ENCODE measurements at places on chromosomes 12 and 14.

- DNase-seq, result no peak
Measured at GRCh38 chr14:100416921-100417860, 94.1 kb downstream of the SLC25A47 start.

- no peak for DNase-seq
Measured at GRCh38 chr12:64180951-64181350, 41.1 kb downstream of the KICS2 start.

DNA sequence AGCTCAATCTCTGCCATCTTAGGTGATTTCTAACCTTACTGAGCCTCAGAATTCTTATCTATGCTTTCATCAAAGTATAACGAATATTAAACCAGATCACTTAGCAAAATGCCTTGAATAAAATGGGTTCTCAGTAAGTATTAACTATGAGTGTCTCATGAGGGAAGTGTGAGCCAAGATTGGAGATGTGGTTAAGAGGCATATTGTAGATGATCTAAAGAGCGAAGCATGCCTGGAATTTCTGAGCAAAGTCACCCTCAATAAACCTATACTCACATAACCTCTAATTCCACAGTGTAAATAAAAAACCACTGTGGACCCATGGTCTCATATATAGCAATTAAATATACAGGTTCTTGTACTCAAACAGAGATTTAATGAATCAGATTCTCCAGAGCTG lies 193.1 kb upstream of the FSCB start:
- DNase-seq, result no peak

- DNase-seq, result no peak
Measured at GRCh38 chr12:103518899-103519298, 23.1 kb upstream of the C12orf42 start.

- DNase-seq, result no peak
Measured at GRCh38 chr14:76133103-76133502, 18.6 kb upstream of the GPATCH2L start.

GRCh38 chr14:100623961-100624360 lies 36.7 kb upstream of the BEGAIN start:
- no peak for DNase-seq

DNA sequence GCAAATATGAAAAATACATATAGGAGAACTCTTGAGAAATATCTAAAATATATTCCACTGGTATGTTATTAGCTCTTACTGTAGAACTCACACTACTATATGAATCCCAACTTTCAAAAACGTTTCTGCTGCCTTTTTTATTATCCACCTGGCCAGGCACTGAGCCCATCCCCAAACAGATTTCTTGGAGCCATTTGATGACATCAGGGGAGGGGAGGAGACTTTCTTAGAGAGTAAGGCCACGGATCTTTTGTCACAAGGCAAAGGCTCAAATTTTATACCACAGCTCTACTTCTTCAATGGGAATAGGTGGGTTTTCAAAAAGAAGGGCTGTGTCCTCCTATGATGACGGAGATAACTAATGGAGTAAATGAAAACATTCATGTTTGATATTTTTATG lies 83.0 kb downstream of the SLC25A21 start:
- no peak for DNase-seq

- no peak for DNase-seq
Measured at GRCh38 chr12:81077329-81077685, 572 bp upstream of the ACSS3 start.

GRCh38 chr14:102821252-102821651 lies 44.0 kb downstream of the TRAF3 start:
- no peak for DNase-seq

DNA sequence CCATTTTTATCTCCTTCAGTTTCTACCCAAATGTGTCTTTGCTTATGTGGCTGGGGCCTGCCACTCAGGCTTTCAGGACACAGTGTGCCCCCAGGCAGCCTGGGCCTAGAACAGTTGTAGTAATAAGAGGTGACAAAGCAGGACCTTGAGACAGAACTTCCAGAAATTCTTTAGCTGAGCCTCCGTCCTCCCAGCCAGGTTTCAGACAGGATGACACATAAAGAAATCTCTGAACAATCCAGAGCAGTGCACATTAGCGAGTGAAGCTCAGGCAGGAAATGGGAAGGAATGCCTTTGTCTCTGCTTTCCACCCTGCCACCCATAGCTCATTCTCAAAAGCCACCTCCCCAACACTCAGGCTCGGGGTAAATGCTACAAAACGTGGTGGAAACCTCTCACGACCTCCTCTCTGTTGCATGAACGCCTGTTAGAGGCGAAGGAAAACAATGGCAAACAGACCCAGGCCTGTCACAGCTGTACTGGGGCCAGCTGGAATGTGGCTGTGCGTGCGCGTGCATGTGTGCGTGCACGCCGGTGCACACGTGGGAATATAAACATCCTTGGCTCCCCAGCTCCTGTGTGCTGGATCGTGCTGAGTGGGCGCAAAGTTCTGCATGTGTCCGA lies 286.7 kb downstream of the ZFP36L1 start:
- DNase-seq, result no peak

DNA sequence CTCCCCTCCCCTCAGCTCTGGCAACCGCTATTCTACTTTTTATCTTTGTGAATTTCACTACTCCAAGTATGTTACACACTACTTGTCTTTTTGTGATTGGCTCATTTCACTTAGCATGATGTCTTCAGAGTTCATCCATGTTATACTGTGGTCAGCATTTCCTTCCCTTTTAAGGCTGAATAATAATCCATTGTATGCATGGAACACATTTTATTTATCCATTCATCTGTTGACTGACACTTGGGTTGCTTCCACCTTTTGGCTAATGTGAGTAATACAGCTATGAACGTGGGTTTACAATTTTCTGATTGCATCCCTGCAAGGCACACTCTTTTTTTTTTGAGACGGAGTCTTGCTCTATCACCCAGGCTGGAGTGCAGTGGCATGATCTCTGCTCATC lies 53.0 kb upstream of the FUT8 start:
- DNase-seq, result no peak

- DNase-seq, result no peak
Measured at GRCh38 chr12:89729946-89730459, 21.4 kb upstream of the ATP2B1 start.

GRCh38 chr12:13161172-13161571 lies 35.4 kb upstream of the EMP1 start:
- DNase-seq, result no peak

- no peak for DNase-seq
Measured at GRCh38 chr12:11758510-11759493, 109.3 kb downstream of the ETV6 start.

DNA sequence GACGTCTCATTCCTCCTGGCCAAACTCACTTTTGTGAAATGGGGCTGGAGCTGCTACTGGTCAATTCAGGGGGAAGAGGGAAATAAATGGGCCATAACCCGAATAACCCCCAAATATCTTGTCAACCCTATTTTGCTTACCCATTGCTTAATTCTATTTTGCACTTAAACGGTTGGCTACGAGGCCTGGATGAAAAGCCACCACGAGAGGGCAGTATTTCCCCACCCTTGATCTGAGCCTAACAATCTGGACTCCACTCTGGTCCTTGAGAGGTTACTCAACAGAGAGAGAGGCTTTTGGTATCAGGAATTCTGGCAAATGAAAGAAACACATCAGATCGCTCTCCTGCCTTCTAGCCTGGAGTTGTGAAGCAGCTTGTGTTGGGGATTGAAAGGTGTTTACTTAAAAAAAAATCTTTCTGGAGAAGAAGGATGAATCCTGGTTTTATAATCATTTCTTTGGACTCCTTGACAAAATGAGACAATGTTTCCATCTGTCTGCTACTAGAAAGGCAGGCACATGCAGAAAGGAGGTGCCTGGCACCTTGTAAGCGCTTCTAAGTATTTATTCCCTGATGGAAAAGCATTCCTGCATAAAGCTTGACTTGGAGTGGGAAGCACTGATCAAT lies 22.4 kb upstream of the FBXO21 start:
- peak; percentile 32 for DNase-seq

GRCh38 chr14:87186737-87187136 lies 806.2 kb downstream of the GALC start:
- DNase-seq, result no peak

DNA sequence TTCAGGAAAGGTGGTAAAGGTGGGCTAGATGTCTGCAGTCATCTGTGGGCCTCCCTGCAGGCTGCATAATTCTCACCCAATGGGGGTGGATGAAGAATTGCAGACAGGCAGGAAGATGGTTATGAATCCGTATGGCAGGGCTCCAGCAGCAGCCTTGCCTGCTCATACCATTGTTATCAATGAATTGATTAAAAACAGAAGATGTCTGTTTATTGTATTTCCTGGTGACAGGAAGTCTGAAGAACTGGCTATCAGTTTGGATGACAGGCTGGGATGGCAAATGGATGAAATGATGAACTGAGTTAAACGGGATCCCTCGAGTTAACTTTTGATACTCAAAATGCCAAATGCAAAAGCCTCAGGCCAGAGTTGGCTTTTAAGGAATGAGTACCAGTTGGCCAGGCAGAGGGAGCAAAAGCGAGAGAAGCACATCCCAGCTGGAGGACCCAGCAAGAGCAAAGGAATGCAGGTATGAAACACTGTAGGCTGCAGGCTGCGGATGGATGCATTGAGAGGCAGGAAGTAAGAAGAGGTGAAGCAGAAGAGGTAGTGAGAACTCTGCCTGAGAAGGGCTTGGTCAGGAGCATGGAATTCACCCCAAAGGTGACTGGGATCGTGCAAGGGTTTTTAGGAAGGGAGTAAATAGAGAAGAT lies 550.0 kb upstream of the TBX3 start:
- DNase-seq, result no peak

DNA sequence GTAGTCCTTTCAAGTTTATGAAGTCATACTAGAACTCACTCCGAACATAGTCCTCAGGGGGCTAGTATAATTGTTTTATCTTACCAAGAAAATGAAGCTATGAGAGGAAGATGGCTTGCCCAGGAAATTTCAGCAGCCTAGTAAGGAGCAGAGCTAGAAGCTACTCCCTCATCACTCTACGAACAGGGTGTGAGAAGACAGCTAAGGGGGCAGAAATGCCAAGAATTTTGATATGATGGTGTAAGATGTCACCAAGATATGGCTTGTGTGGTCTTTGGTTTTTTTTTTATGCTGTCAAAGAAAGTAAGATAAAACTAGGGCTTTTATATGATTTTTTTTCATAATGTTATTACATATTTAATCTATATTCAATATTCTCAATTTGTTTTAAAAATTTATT lies 47.6 kb downstream of the PRICKLE1 start:
- no peak for DNase-seq

DNA sequence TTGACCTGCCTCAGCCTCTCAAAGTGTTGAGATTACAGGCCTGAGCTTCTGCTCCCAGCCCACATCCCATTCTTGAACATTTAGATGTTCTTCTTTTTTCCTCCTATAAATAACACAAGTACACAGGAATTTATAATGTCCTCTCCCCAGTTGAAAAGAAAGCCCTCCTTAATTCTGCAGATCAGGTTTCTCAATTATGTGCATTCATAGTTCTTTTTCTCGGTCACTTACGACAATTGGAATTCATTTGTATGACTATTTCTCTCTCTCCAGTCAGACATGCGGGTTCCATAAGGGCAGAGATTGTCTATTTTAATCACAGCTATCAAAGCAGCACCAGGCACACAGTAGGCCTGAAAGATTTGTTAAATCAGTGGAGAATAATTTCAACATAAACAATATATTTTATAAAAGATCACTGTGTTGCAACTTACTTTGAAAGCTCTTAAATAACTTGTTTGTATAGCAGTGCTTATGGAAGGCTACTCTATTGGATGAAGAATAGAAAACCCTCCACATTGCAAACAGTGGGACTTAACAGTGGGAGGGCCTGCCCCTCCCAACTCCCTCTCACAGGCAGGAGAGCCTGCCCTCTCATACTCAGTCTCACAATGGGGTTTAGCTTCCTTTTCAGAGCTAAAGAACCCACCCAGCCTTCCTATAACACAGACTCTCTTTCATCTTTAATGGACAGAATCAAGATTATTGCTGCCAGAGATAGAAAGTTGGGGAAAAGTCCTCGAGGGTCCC lies 84.1 kb upstream of the TRAF3 start:
- no peak for DNase-seq

DNA sequence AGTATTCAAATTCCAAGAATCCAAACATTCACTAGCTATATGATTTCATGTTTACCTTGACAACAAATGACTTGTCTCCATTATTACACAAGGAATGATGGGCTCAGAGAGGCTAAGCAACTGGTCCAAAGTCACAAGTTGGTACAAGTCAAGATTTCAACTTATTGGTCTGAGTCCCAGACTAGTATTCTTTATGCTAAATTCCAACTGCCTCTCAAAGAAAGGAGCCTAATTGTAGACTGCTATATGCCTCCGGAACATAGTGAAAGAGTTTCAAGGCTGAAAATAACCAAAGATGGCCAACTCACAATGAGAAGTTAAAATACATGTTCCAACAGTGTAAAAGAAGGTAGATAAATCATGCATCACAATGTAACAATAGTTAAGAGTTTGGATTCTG lies 7.5 kb downstream of the BTG1 start:
- DNase-seq, result no peak

GRCh38 chr12:20183563-20183962 lies 184.8 kb upstream of the PDE3A start:
- no peak for DNase-seq

- no peak for DNase-seq
Measured at GRCh38 chr14:31297701-31298344, 90.2 kb upstream of the HECTD1 start.

- no peak for DNase-seq
Measured at GRCh38 chr14:90440021-90440451, 43.2 kb downstream of the CALM1 start.
